ENCODE measurements at places on chromosomes 4 and X.

DNA sequence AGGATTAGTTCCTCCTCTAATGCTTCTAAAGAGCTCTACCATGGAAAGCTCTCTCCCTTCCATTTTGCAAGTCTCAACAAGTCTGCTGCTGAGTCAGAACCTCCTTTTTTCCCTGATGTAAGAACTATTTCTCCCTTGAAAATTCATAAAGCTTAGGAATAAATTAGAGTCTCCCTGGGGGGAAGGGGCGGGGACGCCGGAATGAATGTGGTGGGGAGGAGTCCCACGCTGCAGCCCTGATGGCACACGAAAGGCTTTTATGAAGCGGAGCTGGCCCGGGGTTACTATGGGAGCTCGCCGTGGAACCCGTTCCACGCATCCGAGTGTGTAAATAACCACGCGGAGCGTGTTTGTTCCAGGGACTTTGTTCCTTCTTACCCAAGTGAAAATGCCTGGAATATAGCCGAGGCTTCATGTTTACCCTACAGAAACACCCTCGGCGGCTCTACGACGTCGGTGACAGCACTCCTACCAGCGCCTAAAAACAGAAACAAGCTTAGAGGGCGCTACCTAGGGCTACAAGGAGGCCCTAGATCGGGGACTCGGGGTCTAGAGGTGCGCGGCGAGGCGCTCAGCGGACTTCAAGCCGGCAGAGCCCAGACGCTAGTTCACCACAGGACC lies 923 bp upstream of the CPEB2 start:
- peak; percentile 70 for DNase-seq

DNA sequence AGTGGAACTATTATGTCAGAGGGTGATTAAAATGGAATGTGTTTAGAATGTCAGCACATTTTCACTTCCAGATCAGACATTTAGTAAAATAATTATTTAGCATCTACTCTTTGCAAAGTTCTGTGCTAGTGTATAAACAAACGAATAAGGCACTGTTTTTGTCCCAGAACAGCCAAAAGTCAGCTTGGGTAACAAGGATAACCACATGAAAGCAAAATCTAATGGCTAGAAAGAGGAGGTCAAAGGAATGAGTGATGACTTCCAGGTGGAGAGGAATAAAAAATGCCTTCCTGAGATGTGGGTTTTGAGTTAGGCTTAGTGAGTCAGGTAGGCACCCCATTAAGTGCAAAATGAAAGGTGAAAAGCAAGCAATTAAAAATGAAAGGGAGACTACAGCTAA lies 112.6 kb downstream of the ATP10D start:
- no peak for DNase-seq

DNA sequence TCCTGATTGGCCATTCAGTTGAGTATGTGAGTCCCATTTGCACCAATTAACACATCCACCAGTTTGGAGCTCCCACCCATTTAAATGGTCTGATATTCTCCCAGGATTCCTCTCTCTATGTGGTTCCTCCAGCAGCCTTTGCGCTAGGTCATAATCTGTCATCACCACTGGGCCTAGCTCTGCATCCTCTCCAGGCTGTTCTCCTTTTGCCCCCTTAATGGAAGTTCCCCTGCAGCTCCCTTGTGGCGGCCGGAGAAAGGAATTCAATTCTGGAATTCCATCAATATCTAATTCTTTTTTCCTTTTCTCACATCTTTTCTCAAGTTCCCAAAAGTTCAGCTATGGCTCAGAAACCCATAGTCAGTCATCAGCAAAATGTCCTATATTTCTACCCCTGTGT lies 2184.4 kb upstream of the AGA start:
- DNase-seq, result no peak

- DNase-seq, result no peak
Observed at GRCh38 chrX:100085846-100086245, 324.2 kb downstream of the PCDH19 start.

DNA sequence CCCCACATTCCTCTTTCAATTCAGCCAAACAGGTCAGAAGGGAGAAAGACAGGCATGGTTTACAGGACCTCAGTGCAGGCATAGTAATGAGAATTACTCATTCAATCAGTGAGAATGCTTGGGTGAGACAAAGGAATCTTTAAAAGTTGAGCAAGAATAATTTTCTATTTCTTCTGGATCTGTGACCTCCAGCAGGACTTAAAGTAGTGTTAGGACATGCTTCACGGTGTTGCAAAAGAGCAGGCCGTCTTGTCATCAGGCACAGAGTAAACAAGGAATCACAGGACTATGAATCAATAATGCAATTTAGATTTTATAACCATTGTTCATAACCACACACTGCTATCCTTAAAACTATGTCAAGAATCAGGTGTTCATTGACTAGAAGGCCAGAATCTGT lies 130.6 kb upstream of the GLRA2 start:
- DNase-seq, result no peak

- no peak for DNase-seq
Observed at GRCh38 chr4:3484057-3484973, 21.2 kb downstream of the DOK7 start.

DNA sequence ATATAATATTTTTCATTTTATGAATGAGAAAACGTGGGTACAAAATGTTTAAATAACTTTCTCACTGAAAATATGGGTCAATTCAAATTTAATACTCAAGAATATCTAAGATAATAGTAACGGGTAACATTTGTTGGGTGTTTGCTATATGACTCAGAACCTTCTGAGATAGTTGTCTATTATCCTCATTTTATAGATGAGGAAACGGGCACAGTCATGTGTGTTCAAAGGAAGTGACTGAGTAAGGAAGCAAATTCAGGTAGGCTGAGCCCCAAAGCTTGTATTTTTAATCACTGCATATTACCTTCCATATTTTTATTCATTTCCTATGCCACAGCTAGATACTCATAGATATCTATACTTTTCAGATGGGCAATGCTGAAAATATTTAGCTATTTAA lies 12.2 kb upstream of the CAMK2D start:
- DNase-seq, result no peak

DNA sequence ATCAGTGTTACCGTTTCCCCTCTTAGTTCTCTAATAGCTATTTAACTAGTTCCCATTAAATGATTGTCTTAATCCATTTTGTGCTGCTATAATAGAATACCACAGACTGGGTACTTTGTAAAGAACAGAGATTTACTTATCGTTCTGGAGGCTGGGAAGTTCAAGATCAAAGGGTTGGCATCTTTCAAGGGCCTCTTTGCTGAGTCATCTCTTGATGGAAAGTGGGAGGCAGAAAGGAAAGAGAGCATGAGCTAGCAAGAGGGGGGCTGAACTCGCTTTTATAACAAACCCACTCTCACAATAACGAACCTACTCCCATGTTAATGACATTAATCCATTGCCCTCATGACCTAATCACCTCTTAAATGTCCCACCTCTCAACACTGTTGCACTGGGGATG lies 17.4 kb upstream of the NKX3-2 start:
- no peak for DNase-seq

DNA sequence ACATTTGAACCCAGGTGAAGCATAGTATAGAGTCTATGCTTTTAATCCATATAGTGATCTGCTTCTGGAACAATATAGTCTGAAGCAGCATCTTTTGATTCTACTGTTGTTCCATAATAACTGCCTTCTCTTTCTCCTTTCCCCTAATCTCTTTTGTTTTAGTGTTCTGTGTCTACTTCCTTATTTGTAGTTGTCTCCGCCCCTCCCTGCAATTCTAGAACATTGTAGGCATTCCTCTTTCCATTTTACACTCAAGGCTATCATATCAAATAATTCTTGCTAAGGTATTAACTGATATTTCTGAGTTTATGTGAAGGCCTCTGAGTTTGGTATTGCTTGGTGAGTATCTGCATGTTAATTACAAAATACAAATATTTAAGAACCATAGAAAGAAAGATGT lies 11.6 kb downstream of the BLTP1 start:
- no peak for DNase-seq

GRCh38 chrX:129695937-129696336 lies 41.2 kb upstream of the APLN start:
- DNase-seq, result no peak

DNA sequence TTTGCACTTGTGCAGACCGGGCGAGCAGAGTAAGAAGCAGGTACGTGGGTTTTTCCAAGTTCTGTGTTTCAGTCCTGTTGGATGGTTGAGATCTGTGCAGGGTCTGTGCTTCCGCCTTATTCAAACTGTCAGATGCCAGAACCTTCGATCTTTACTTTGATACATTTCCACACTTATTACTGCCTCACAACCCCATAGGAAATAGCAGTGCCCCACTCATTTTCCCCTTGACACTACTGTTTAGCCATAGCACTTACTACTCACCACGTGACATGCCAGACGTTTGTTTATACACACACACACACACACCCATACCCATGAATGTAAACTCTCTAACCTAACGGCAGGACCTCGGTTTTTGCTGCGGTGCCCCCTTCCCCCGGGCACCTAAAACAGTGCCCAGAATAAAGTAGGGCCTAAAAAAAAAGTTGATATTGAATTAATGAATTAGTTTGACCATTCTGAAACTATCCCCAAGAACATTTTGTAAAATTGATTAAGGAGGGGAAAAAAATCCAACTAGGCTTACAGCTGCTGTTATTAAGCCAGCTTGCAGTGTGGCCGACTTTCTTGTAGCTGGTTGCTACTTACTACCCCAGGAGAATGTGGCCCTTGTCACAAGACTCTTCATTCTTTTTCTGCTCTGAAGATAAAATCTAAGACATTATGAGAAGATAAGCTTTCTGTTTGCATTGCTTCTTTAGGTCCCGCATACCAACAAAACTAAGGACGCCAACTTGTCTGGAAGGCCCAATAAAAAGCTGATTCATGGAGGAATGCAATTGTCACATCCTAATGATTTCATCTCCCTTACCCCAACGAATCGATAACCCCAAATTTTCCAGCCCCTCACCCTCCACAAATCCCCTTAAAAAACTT lies 704 bp upstream of the SEPSECS start:
- no peak for DNase-seq

DNA sequence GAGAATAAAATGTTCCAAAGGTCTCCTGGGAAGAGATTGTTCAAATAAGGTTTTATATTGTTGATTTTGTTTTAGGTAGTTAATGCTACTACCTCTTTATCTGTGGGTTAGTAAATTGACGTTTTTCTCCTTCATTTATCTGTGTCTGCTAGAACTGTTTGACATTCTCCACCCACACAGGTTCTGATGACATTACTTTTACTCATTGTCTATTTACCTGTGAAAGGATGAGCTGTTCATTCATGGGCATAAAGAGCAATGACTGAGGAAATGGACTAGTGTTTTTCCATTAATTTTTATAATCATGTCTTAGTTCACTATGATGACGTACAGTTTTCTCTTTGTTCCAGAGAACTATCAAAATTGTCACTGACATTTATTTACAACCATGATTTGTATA lies 75.6 kb downstream of the CPE start:
- no peak for DNase-seq

GRCh38 chr4:125316791-125317524 lies 2.2 kb downstream of the FAT4 start:
- DNase-seq, result no peak

DNA sequence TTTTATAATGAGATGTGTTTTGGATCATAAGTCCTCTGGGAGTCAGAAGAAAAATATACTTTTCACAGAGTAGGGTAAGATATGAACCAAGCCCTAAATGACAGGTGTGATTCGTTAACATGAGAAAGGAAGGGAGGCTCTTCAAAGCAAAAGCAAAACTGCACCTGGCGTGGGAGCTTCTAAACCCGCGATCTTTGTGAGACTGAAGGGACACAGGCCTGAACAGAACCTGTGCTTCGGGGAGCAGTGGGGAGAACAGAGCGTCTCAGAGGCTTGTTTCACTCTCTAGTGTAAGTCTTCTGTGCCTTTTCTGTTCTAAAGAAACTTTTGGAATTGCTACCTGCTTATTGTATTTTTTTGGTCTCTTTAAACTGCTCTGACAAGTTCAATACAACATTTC lies 30.2 kb upstream of the CYP4V2 start:
- DNase-seq, result no peak

DNA sequence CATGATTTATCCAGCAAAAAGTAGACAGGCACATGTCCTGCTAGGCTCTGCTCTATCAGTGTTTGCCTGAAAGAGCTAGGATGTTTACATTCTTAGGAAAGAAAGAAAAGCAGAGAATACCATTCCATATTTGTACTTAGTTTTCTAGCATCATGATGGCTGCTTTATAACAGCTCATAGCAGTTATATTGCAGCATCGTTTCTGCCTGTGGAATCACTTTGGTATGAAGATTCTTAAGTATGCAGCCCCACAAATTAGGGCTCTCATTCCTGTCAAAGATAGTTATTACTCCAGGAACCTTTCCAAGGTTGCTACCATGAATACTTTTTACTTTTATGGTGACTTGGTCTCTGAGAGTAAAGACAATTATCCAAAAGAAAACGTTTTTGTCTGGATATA lies 119.0 kb upstream of the MYOZ2 start:
- DNase-seq, result no peak

- no peak for DNase-seq
Observed at GRCh38 chrX:48179691-48180090, 16.9 kb downstream of the SSX5 start.

DNA sequence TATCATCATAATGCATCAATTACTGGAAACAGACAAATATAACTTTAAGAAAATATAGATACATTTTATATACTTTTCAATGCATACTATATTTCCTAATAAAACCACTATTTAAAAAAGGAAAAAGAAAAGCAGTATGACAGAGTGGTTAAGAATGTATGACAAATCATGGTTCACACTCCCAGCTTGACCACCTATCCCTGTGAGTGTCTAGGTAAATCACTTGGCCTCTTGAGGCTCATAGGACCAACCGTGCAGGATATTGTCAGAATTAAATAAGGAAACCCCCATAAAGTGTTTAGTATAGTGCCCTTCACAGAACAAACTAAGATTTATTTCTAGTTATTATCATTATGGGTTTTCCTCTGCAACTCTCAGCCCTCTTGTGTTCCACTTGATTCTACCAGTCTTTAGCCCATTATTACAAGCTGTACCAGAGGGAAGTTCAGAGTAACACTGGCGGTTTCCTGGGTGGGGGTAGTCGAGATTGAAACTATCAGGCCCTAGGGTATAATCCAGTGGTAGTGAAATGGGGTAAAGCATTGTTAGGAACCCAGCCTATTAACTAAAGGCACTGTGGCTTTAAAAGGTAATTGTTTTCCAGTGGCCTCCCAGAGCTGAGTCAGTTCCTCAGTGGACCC lies 55.5 kb upstream of the PAK3 start:
- no peak for DNase-seq

DNA sequence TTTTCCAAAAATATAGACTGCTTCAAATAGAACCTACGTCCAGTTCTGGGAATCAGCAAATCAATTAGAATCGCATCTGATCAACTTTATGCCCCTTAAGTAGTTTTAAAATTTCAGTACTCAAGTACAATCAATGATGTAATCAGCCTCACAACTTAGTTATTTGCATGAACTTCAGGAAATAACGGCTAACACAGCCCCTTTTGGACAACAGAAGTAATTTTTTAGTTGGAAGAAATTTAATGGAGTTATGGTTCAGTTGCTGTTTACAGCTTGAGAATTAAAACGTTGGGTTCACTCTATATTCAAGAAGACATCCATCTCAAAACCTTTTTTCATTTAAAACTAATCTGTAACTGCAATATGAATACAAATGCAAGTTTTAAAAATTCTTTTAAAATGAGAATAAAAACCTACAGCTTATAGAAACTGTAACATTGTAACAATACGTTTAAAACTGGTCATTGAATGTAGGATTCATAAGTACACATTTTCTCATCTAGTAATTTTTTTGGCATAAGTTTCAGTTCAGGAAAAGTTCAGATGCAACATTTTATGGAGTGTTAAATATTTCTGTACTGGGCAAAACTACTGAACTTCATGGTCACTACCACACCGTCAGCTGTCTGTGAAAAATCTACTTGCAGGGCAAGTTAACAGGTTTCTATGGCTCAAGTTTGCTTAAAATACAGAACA lies 956 bp downstream of the TAPT1 start:
- DNase-seq, result peak; percentile 50

- DNase-seq, result no peak
Observed at GRCh38 chr4:107945809-107946208, 14.5 kb downstream of the CYP2U1 start.
